ENCODE measurements at places on chromosomes 12 and 14.

GRCh38 chr12:51065530-51065929, 17.4 kb downstream of the LETMD1 start:
- DNase-seq: no peak

DNA sequence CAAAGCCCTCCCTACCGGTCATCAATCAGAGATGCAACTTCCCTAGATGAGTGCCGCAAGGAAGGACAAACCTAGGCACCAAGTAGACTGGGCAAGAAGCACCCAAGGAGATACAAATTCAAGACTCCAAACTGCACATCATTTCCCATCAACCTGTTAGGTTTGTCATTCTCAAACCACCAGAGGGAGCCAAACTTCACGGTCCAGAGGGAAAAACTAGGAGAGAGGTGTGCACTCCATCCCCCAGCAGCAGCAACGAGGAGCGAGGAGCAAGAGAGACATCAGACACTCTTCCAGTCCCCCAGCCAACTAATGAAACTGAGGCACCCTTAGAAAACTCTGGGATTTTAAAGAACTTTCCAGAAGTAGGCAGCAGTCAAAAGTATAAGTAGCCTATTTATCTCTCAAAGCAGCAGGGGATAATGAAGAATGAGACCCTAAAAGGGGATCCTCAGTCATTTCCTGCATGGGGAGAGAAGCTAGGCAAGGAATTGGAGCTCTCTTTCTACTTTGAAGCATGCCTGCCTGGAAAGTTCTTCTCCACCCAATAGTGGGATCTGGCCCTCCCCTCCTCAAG, 37.0 kb upstream of the NT5DC3 start:
- no peak for DNase-seq

DNA sequence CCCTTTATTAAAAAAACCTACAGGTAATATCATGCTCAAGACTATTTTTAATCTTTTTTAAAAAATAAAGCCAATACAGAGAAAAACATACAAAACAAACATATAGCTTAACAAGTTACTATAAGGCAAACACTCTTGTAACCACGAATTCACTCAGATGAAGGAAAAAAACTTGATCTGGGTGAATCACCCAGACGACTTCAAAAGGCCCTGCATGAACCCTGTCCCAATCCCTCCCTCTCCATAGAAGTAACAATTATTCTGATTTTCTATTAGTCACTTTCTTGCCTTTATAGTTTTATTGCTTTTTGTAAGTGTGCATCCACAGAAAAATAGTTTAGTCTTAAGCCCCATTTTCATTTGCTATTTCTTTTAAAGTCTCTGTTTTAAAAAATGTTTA, 72.6 kb downstream of the LRP6 start:
- no peak for DNase-seq

- DNase-seq: no peak
These were observed 55.4 kb downstream of the ASCL1 start for GRCh38 chr12:103012884-103013283.

GRCh38 chr14:67513631-67514108, 19.4 kb upstream of the PLEKHH1 start:
- no peak for DNase-seq

Measured in GOT3 (cell line).